ENCODE measurements at places on chromosomes 1 and 21. TPM values are rescaled to one million over a fixed set of nuclear protein-coding genes. Genes with fewer than 3 reads are reported as not detected.

DNA sequence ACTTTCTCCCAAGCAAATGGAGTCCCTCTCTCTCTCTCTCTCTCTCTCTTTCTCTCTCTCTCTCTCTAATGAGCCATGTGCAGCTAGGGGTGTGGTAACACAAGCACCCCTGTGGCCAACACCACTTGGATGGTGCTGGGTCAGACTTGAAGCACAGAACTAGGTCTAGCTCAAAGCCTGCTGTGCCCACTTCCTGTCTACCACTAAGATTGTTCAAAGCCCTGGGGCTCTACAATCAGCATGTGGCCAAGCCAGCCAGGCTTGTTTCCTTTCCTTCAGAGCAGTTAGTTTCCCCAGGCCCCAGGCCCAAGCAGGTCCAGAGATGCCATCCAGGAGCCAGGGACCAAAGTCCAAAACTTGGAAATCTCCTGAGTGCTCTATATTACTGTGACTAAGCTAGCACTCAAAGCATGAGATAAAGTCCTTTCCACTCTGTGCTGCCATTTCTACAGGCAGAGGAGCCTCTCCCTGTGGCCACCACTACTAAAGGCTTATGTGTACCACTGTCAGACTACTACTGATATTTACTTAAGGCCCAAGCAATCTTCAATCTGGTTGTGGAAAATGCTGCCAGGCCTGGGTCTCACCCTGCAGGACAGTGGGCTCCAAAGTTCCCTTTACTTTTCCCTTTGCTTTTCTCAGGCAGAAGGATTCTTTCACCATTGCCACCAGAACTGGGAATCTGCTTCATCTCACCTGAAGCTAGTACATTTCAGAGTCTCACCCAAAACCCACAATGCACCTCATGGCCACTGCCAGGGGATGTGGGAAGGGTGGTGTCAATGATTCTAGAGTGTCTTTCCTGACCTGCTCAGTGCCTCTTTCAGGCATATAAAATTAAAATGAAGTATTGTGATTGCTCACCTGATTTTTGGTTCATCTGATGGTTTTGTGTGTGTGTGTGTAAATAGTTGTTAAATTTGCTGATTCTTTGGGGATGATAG lies 999.5 kb downstream of the NCAM2 start:
- no peak for DNase-seq

DNA sequence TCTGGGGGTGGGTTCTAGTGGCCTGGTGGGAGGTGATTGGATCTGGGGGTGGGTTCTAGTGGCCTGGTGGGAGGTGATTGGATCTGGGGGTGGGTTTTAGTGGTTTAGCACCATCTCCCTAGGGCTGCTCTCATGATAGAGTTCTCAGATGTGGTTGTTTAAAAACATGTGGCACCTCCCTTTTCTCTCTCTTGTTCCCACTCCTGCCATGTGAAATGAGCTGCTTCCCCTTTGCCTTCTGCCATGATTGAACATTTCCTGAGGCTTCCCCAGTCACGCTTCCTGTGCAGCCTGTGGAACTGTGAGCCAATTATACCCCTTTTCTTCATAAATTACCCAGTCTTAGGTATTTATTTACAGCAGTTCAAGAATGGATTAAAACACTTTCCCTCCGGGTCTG lies 327.3 kb upstream of the AJAP1 start:
- DNase-seq = no peak

DNA sequence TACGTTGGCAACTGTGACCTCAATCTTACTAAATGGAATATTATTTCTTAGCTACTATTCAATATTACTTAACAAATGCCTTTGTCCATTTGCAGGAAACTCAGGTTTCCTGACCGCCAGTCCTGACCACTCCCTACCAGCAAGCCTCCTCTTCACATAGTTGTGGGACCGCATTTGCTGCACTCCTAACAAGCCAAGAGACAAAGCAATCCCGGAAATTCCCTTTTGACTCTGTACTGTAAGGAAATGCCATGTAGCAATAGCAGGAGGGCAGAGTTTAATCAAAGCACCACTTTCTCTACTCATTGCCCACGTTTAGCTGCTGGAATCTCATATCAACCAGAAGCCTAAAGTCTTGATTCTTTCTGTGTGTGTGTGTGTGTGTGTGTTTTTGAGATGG lies 28.1 kb upstream of the ACBD6 start:
- no peak for DNase-seq

GRCh38 chr1:8162168-8162567 lies 136.1 kb upstream of the ERRFI1 start:
- no peak for DNase-seq

GRCh38 chr1:52691821-52692220 lies 6.3 kb downstream of the COA7 start:
- DNase-seq = no peak

The DPM3 gene
- 61.3 TPM for total RNA-seq

All from osteocyte (in vitro differentiated cells).